Stimulated activated CD4-positive, alpha-beta T cell treated with anti-CD3 and anti-CD28 coated beads, TNF-alpha, amount 100 ng/mL, for 24 hours (primary cell): ENCODE measurements at places on chromosomes 16 and 17.

- no peak for DNase-seq
These were observed 14.1 kb upstream of the C16orf95 start for GRCh38 chr16:87331241-87331801.

DNA sequence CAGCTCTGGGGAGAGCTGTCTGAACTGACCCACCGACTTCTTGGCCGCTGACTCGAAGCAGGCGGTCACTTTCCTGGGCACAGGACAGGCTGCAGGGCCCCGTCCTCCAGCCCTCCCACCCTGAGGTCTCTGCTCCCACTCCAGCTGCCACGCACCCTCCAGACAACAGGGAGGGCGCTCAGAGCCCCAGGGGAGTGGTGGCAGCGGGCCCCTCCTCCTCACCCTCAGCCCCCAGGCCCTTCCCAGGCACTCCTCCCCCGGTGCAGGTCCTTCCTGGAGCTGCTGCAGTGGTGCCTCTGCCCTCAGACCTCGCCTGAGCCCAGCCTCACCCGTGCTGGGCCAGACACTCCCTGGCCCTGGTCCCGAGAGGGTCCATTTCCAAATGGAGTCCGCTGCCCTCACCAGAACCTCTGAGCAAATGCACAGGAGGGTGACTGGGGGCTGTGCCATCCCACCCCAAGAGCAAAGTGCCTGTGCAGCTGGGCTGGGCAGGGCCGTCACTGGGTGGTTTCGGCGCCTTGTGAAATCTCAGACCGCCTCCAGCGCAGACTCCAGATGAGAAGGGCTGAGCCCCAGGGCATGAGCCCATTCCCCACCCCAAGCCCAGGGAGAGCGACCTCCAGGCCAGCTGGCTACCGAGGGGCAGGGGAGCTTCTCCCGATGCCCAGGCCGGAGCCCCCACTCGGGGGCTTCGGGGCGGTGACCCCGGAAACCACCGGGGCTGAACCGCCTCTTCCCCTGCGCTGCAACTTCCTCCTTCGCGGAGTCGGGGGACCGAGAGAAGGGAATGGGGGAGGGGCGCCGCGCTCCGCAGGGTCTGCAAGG, 717 bp downstream of the CYBA start:
- no peak for DNase-seq

DNA sequence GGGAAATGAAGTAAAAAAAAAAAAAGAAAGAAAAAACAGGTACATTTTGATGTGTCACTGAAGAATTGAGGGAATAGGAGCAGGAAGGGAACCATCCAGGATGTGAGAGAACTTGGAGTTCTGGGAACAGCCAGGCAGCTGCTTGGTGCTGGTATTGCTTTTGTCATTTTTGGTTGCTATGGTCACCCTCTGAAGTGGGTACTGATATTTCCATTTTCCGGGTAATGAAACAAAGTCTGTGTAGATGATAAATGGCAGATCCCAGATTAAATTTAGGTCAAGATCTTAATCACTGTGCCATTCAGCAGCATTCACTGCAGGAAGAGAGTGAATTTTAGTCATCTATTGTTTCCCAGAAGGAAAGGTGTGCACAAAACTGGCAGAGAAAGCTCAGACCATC, 93.6 kb downstream of the ABCA8 start:
- no peak for DNase-seq

GRCh38 chr17:41544491-41544892, 16.4 kb upstream of the KRT19 start:
- DNase-seq, result no peak

DNA sequence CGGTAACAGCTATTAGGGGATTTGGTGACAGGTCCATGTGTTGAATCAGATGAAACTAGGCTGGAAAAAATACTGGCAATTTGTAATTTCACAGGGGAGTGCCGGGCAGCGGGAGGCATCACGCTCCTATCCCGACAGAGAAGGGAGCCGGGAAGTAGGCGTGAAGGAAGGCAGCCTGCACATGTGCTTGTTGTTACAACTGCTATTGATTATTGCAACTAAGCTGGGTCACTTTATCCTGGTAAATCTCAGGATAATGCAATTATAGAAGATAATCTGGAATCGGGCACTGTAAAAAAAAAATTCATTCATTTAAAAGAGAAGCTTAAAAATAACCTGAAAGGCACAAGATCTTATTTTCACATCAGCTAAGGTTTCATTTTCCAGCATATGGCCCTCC, 180.6 kb downstream of the FOXL1 start:
- DNase-seq, result no peak

DNA sequence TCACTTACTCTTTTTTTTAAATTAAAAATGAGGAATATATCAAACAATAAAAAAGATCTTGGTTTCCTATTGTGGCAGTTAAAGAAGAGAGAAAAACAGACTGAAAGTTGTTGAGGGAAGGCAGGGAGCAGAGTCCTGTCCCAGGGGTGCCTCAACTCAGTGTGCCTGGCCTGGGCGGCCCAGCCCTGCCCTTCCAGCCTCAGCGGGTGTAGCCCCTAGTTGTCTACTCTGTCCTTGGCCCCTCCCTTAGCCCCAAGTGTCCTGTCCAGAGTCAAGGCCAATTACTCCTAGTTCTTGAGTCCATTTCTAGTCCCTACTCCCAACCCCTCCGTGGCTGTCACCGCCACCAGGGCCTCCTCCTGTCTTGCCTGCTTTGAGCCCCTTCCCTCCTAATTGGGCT, 52.5 kb downstream of the SMPD3 start:
- no peak for DNase-seq

DNA sequence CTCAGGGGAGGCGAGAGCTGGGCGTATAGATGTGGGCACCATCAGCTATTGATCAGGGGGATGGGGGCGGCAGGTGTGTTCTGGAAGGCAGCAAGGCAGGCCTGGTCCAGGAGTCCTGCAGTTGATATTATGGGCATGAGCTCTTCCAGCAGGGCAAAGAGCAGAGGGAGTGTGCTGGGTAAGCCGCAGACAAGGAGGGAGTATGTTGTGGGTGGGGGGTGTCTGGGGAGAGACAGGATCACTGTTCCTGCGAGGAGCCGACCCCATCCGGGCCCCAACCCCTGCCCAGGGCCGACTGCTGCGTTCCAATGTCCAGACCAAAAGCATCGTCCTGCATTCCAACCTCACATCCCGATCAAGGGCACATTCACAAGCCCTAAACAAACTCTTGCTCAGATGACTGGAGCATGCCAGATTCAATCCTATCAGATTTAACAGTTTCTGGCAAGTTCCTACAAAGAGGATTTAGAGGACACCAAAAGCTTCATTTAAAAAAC, 9.2 kb downstream of the MXRA7 start:
- no peak for DNase-seq

- no peak for DNase-seq
These were observed 24.9 kb downstream of the BAHCC1 start for GRCh38 chr17:81419886-81420768.

DNA sequence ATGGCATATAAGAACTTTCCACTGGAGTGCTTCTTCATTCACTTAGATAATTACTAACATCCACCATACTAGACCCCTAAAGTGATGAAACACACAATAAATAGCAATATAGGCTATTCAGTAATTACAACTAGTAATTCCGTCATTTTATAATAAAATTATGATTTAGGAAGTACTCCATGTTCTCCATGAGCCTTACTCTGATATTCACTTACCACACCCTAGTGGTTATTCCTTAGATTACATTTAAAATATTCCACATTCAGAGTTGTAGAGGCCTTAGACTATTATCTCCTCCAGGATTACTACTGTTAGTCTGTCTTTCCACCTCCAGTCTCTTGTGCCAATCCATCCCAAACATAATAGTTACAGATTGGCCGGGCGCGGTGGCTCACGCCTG, 62.4 kb downstream of the STH start:
- no peak for DNase-seq

DNA sequence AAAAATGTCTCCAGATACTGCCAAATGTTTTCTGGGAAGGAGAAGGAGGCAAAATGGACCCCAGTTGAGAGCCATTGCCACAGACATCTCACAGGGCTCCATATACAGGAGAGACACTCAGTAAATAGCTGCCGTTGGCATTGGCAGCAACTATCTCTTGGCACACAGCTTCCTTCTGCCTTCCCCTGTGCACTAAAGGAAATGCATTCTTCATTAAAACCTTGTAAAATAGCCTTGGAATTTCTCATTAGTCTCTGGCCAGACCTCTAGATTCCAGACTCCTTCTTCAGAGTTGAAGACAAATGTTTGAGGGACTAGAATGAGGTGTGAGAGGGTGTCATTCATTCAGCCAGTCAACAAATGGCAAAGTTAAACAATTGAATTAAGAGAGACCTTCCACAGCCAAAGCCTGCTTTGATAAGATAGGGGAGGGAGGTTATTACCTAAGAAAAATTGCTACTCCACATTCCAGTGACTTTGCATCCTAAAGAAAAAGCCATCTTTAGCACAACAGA, 223.9 kb upstream of the HS3ST3A1 start:
- DNase-seq, result no peak

DNA sequence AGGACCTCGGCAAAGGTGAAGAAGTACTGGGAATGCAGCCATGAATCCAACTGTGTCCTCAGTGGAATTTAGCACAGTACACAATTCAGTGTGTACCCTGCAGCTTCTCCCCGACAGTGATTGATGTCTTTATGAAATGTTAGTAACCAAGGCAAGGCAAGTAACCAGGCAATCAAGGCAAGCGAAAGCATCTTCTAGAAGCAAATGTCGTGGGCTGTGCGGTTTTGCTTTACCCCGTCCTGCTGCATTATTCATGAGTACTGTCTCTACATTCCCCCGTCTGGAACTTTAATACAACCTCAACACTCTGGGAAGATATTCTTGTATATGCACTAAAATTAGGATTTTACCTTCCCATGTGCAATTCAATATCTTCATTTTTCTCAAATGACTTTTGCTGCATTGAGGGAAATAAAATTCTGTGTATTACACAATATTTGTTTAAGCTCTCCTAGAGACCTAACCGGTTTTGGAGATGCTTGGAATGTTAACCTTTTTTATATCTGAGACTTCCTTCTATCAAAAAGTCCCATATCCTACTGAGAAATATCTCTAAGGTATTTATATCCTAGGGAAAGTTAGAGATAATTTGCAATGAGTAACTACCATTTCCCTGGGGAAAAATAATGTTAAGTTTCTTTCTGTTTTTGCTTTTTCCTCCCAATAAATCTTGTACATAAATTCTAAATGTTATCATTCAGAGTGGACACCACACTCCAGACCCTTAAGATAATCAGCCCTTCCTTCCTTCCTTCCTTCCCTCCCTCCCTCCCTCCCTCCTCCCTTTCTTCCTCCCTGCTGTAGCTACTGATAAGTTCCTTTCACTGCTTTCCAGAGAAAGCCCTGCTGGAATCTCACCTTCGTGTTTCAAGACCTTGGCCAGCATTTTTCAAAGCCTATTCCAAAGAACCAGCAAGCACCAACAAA, 51.9 kb upstream of the ADORA2B start:
- DNase-seq, result no peak

DNA sequence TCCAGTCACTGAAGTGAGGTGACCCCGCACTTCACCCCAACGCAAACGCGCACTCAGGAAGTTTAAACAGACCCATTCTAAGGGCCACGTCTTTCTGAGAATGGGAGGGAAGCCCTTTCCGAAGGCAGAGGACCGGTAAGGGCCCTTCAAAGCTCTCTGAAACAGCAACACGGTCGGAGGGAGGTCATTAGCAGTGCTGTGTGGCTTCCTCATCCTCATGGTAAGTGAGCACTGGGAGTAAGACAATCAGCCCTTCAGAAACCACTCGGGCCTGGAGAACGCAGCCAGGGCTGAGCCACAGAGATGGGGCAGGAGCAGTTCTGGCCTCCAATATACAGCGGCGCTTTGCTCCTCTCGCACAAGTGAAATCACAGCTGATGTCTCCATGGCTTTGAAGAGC, 23.7 kb downstream of the SRL start:
- DNase-seq, result no peak

- no peak for DNase-seq
These were observed 21.7 kb downstream of the CENPX start for GRCh38 chr17:82000803-82001570.

DNA sequence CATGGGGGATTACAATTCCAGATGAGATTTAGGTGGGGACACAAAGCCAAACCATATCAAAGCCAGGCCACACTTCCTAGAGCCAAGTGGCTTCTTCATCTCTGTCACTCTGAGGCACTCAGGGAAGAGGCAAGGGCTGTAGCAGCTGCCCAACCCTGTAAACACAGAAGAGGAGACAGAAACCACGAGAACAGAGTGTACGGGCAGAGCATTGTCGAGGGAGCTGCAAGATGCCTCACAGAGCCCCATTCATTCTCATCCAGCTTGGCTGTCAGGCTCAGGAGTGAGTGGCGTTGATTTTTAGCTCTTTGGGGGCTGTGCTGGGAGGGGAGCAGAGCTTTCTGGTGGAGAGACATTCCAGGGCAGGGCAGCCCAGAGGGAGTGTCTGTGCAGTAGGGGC, 117.2 kb upstream of the SALL1 start:
- DNase-seq, result no peak

DNA sequence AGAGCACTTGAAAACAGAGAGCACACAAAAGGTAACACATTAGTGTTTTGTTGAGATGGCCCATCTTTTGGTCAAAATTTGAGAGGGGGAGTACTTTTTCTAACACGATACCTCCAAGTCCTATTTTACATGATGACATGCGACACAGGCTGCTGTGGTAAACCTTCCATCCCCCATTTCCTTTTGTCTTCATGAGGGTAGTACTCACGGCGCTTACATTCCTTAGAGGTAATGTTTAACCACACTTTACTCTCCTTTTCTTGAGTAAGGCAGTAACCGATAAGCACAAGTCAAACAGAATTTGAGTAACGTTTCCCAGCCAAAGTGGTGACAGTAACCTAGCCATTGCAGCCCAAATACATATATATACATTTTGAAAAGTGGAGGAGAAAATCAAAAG, 35.8 kb upstream of the PITPNM3 start:
- no peak for DNase-seq

DNA sequence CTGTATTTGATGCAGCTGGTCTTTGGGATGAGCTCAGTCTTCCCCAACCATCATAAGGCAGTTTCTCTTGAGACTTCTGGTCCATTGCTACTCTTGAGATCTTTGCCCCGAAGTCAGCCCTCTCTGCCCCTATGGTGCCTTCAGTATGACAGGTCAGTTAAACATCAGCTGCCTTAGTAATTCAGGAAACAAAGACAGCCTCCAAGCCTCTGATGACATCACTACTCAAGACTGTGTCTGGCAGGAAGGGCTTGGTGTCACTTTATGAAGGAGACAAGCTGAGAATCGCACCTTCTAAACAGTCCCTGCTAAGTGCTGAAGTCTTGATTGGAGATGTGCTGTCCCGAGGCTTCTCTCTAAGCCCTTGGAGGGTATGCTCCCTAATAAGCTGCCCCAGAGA, 104.9 kb upstream of the TBX2 start:
- DNase-seq, result no peak

GRCh38 chr17:32286518-32286900, 20.9 kb downstream of the RHBDL3 start:
- no peak for DNase-seq

- no peak for DNase-seq
These were observed 6.2 kb downstream of the SLC12A3 start for GRCh38 chr16:56871172-56871593.

DNA sequence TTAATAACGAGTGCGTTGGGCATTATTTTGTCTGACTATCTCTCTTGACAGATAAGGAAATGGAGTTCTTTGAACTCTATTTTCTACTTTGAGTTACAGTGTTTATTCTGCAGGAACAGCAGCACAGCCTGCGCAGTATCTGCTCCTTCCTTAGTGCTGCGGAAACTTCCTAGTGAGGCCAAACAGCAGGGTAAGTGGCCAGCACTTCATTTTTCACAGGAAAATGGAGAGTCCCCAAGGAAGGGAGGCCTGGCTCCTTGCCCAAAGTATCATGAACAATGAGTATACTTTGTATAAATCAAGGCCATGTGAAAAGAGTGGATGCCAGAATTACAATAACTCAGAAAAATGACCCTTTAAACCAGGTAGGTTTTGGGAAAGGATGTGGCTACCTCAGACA, 140.6 kb downstream of the VPS53 start:
- DNase-seq, result no peak
